ENCODE measurements at places on chromosomes 7 and 10. TPM values are rescaled to one million over a fixed set of nuclear protein-coding genes. Genes with fewer than 3 reads are reported as not detected.

DNA sequence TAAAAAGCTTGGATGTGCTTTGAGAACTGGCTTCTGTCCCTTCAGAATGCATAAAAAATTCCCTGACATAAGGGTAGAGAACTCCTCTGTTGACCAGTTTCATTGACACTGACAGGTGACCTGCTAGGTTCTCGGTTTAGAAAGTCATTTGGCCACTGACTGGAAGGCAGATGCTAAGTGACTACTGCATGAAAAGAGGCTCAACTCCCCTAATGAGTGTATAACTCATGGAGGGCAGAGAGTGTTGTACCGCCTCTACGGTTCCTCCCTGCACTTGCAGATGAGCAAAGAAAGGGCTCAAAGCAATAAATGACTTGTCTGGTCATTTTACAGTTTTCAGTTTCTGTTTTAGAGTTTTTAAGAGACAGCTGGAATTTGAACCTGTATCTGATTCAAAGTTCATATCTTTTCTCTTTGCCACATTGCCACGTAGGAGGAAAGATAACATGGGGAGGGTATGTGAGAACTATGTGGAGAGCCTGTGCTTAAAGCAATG lies 2.9 kb upstream of the FGL2 start:
- no peak for DNase-seq

Gene CDHR1
- 0.28 TPM for total RNA-seq

Gene ARHGAP22
- total RNA-seq = 13.4 TPM

Gene H2BK1
- 1.1 TPM for total RNA-seq

DNA sequence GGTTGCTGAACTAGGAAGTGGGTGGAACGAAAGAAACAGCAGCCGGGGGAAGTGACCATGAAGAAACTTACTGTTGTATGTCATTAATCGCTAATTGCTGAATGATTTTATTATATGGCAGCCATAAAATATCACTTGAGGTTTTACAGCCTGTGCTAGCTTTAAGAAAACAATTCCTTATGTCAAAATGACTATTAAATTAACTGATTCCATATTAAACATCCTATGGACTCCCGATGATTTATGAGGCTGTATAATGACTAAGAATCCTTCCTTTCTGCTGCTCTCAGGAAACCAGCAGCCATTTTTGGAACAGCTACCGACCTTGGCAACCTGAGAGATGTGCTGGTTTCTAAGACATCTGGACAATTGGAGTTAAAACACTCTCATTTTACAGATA lies 421.9 kb downstream of the SORCS3 start:
- no peak for DNase-seq

- no peak for DNase-seq
Observed at GRCh38 chr10:93871671-93872204, 22.0 kb upstream of the SLC35G1 start.

Gene GJD4
- not detected for total RNA-seq

- DNase-seq = no peak
Observed at GRCh38 chr10:27345455-27345920, 104.9 kb upstream of the ACBD5 start.

GRCh38 chr7:137957887-137958286 lies 44.0 kb downstream of the CREB3L2 start:
- DNase-seq = peak; percentile 84

Gene SEMA4G
- 1.6 TPM for total RNA-seq

GRCh38 chr7:25311346-25311745 lies 83.1 kb upstream of the NPVF start:
- DNase-seq = no peak

Gene NPC1L1
- total RNA-seq = 0.23 TPM

Gene TM9SF3
- total RNA-seq = 122 TPM

GRCh38 chr7:27397503-27397902 lies 154.9 kb downstream of the EVX1 start:
- no peak for DNase-seq

Gene SPDYE2B
- total RNA-seq = not detected

DNA sequence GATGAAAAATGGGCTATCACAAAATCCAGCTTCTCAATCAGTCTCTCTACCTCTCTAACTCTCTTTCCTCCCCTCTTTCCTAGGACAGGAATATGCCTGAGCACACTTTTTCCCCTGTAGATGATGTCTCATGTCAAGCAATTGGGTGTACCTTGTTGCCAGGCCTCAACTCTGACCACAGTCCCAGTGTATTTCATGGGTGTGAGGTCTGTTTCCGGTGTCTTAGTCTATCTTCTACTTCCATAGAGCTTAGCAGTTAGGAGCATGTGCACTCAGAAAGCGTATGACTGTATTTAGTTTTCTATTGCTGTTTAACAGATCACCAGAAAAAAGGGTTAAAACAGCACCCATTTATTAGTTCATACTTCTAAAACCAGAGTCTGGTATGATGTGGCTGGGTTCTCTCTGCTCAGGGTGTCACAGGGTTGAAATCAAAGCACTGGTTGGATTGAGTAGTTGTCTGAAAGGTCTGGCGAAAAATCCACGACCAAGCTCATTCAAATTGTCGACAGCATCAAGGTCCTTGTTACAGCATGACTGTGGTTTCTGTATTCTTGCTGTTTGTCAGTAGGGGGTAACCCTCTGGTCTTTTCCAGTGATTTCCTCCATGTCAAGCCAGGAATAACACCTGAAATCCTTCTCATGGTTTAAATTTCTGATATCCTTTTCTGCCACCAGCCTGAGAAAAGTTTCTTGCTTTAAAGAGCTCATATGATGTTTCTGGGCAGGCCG lies 130.0 kb downstream of the THSD7A start:
- no peak for DNase-seq

DNA sequence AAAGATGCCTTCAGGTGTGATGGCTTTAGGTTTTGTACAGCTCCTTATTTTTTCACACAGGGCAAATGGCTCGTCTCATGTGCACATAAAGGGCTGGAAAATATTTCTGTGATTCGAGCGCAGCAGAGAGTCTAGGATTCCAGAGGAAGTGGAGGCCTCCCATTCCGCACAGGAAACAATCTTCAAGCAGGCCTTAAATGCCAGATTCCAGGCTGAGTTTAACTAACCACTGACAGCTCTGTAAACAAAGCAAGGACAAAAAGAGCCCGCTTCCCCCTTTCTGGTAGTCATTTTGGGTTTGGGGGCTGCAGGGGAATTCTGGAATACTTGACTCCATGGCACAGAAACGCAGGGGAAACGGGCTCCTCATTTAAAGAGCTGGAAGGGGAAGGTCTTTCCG lies 87.2 kb downstream of the CALD1 start:
- DNase-seq = no peak

DNA sequence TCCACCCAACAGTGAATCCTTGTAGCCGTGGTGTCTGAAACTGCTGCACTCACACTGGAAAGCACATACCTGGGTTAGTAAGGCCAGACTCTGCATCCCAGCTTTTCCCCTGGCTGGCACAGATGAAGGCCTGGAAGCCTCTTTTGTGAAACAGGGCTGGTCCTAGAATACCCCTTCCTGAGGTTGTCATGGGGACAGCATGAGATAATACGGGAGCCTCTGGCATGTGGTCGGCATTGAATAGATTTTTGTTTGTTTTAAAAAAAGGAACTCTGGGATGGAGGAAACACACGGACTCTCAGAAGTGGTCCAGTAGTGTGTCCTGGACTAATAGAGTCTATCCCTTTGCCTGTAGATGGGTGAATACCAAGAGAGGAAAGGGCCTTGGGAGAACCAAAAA lies 129.7 kb downstream of the TMEM178B start:
- no peak for DNase-seq

GRCh38 chr7:112462236-112462635 lies 12.0 kb downstream of the IFRD1 start:
- DNase-seq = no peak

GRCh38 chr10:102511583-102512274 lies 8.0 kb downstream of the SUFU start:
- peak; percentile 45 for DNase-seq

GRCh38 chr10:11225935-11226334 lies 208.3 kb downstream of the CELF2 start:
- DNase-seq = no peak

DNA sequence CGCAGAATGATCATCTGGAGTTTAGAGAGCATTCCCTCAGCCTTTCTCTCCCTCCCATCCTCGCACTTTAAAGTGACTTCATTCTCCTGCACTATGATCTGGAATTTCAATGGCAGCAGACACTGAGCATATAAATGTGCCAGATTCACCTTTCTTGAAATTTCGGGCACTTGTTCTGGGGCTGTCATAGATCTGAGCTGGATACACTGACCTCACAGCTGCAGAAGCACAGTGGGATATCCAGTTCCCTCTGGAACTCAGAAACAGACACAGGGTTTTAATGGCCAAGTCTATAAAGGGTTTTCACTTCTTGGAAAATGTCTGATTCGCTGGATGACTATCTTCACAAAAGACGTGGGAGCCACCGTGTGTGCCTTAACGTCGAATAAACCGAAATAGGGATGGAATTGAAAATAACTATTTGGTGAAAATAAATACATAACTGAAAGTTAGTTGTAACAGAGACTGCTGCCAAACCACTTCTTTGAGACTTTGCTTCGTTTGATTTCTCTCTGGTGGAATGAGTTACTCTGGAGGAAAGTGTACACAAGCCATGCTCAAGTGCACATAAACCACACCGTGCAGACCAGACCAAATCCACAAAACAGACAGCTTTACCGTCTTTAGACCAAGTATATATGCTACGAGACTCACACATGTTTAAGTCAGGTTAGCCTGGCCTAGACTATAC lies 126.1 kb downstream of the SVIL start:
- no peak for DNase-seq

- DNase-seq = no peak
Observed at GRCh38 chr7:32158076-32158475, 87.9 kb upstream of the PDE1C start.
